ENCODE measurements at places on chromosomes 2 and 18.

GRCh38 chr18:58102875-58103274, 58.8 kb downstream of the NEDD4L start:
- no peak for DNase-seq

DNA sequence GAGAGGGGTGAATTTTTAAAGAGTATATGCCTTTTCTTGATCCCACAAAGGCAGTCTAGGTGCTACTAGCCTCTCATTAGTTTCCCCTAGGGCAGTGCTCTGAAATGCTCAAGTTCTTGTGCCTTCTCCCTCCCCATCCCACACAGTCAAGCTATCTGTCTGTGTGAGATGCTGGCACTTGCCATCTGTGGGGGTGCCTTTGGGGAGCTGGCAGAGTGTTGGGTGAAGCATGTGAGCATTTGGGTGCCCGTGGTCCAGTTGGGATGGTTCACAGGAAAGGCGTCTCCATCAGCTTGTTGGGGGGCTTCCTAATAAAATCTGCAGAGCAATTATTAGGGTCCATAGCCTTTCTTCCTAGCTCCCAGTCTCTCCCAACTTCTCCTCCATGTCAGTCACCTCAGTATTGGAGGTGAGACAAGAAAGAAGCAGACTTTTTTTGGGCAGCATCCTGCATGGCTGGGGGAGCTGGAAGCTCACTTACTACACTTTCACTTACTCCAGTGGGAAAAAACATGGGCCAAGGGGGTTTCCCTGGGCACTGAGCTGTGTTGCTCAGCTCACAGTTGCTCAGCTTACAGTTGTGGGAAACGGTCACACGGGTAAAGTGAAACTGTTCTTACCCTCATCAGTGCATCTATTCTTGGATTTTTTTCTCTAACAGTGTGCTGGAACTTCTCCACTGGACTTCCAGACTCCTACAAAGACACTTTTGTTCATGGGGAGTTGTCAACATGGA, 29.3 kb downstream of the COLEC11 start:
- DNase-seq, result no peak

DNA sequence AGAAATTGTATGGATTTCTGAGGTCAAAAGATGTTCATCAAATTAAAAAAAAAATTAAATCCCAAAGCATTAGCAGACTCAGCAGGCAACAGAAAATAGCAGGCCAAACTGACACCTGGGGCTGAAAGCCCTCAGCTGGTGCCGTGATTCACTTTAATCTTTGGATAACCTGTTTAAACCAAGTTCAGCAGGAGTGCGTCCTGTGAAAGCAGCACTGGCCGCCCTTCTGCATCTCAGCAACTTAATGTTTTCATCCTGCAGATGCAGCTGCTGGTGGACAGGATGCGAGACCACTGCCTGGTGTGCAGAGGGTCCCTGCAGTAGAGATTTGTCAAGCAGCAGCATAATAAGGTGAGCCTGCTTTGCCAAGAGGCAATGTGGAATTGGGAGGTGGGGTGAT, 41.2 kb downstream of the CCDC68 start:
- DNase-seq, result no peak

DNA sequence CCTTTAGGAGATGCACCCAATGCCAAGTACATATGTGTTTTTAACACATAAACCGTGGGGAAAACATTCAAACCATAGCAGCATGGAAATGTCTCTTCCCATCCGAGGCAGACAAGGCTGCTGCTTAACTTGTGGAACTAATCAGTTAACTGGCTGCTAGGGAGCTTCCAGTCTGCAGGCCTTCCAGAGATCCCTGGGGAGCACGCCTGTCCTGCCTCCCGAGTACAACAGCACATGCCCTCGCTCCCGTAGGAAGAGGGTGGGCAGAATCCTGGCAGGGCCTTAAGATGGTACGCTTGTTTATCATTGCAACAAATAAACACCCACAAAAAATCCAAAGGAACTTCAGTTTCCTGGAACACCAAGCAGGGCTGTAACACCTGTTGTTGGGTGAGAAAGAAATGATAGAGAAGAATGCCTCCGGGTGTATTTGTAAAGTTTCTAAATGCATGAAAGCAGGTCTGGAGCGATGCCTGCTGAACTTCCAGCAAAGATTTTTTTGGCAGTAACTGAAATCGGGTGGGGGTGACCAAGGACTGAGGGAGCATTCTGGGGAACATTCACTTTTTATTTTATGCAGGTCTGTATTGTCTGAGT, 56.2 kb downstream of the EDAR start:
- DNase-seq, result no peak

DNA sequence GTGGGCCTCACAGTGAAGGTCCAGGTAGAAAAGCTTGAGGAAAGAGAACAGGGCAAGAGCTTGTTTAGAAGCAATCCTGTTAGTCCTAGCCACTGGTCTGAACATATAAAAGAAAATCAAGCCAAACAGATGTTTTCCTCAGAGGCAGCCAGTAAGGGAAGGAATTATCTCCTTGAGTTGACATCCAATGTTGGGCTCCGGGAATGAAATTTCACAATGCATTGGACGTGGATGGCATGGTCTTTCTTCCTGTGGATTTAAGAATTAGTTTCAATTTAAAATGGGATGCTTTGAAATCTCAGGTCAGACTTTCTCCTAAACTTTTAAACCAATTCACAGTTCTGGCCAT, 92.1 kb downstream of the ACKR3 start:
- peak; percentile 10 for DNase-seq

- no peak for DNase-seq
Observed at GRCh38 chr2:88871336-88871735, 179.9 kb downstream of the RPIA start.

GRCh38 chr2:61011678-61012077, 5.8 kb upstream of the PEX13 start:
- DNase-seq, result no peak

- no peak for DNase-seq
Observed at GRCh38 chr2:8406271-8406670, 275.6 kb upstream of the ID2 start.

DNA sequence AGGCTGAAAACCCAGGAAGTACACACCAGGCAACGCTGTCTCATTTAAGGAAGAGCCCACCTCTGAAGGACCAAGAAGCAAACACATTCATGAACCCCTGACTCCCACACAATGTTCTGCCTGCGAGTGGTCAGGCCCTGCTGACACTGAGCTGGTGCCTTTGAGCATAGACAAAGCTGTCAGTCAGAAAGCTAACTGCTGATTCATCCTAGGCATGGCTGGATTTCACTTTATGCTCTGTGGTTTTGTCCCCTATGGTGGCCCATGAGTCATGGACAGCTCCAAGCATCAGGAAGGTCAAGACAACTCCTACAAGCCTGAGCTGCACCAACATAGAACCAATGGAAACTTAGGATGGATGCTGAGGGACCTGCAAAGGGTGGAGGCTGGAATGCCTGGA, 78.9 kb downstream of the UXS1 start:
- no peak for DNase-seq

GRCh38 chr18:58533766-58534165, 95.1 kb downstream of the ALPK2 start:
- no peak for DNase-seq

GRCh38 chr2:196489371-196489770, 150.1 kb upstream of the CCDC150 start:
- DNase-seq, result no peak

DNA sequence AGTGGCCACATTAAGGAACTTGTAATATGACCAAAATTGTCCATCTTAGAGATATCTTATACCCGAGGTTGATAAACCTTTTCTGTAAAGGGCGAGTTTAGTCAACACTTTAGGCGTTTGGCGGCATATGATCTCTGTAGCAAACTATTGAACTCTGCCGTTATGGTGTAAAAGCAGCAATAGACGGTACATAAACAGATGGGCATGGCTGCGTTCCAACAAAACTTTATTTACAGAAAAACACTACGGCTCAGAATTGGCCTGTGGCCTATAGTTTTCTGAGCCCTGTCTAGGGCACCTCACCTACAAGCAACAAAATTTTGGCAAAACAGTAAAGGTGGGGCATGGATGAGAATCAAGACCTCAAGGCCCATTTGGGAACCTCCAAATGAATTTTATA, 121.9 kb upstream of the HAAO start:
- DNase-seq, result no peak

GRCh38 chr2:74873012-74873665, 39.2 kb downstream of the HK2 start:
- DNase-seq, result peak; percentile 55

- no peak for DNase-seq
Observed at GRCh38 chr18:26511339-26512071, 36.8 kb downstream of the KCTD1 start.
